Uterus (tissue), 4 donors: ENCODE measurements at places on chromosomes 1 and 21. TPM values are rescaled to one million over a fixed set of nuclear protein-coding genes. Genes with fewer than 3 reads are reported as not detected.

DNA sequence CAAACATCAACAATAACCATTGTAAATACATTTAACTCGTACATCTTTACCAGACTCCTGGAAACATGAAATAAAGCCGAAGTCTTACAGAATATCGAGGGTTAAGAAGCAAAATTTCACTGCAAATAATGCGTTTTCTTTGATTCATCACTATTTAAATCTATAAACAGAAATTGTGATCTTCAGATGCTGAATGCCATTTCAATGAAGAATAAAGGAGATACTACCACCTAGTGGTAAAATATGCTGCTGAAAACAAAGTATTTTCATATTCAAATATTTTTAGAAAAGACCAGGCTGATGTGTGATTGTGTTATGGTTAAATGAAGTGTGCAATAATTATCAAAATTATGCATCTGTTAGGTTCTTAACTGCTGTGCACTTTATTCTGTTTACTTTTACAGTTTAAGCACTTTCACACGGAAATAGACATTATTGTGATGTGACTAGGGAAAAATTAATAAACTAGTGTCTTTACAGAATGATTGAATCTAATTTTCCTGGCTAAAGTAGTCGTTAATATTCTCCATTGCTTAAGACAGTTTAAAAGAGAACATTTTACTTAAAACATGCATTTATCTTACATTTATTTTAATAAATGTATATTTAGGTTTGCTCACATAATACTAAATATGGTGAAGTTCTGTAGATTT lies 1093.1 kb downstream of the MRPL39 start:
- no peak overlapping the region for H3K27ac ChIP-seq
- no peaks in the 10 kb centered on the region for H3K4me1 ChIP-seq
- H3K4me3 ChIP-seq, result no peak overlapping the region
- DNase-seq, result no peak
- no peaks in the 10 kb centered on the region for H3K36me3 ChIP-seq

DNA sequence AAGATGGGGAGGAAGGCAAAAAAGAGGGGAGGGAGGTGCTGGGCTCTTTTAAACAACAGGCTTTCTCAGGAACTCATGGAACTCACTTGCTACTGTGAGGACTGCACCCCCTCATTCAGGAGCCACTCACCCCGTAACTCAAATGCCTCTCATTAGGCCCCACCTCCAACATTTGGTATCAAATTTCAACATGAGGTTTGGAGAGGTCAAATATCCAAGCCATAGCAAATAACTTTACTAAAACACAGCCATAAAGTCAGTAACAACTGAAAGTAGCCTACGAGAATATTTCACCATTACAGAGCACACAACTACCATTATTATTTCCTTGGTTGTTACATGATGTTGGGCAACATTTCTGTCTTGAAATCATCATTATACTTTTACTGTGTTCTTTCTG lies 13.1 kb upstream of the DMRTB1 start:
- DNase-seq, result no peak
- no peaks in the 10 kb centered on the region for H3K27me3 ChIP-seq
- H3K4me3 ChIP-seq, result no peak overlapping the region
- no peak overlapping the region for H3K27ac ChIP-seq

CELA3B gene
- total RNA-seq, result not detected

SPRR1A gene
- not detected for total RNA-seq

AADACL3 gene
- total RNA-seq, result not detected

- H3K27me3 ChIP-seq, result no peaks in the 10 kb centered on the region
- H3K27ac ChIP-seq, result no peak overlapping the region
- DNase-seq, result no peak
- H3K4me3 ChIP-seq, result no peak overlapping the region
- H3K36me3 ChIP-seq, result no peaks in the 10 kb centered on the region
- no peaks in the 10 kb centered on the region for H3K4me1 ChIP-seq
Observed at GRCh38 chr1:228860911-228861831, 125.9 kb downstream of the RHOU start.
